Cerebellar cortex (tissue), 1 donor: ENCODE measurements at places on chromosomes 6 and 20.

- no peak for DNase-seq
Observed at GRCh38 chr6:166705069-166705468, 78.0 kb upstream of the RPS6KA2 start.

DNA sequence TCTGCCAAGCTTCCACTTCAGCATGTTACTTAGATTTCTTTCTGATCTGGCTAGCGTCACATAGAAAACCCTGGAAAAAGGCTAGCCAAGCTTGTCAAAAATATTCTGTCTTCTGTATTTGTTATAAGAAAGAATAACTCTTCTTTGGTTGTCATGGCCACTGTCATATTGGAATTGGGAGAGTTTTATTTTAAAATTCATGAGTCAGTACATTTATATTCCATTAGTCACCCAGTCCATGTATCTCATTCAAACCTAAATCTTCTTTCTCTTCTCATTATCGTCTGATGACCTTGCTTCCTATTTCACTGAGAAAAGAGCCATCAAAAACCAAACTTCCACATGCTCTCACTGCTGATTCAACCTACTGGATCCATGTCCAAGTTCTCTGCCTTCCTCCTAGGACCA, 65.7 kb downstream of the EPM2A start:
- no peak for DNase-seq

DNA sequence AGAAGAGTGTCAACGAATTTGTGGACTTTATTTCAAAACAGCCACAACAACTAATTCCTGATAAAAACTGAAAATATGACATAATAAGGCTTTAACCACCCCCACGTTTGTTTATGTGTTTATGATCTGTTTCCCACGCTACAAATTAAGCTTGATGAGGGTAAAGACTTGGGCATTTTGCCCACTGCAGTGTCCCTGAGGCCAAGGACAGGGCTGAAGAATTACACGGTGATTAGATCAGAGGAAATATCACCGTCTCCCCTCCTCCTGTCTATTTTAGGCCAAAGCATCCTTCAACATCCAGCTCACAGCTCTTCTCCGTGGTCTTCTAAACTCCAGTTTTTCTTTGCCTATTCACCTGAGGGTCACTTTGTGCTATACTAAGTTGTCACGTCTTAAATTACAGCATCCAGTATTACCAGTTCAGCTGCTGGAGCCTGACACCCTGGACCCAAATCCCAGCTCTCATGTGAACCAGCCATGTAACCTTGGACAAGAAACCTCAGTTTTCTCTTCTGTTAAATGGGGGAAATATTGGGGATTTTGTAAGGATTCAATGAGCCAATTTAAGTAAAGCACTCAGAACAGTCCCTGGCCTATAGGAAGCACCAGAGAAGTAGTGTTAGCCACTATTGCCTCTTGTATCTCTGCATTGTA, 15.2 kb upstream of the ARFGEF2 start:
- DNase-seq: no peak

DNA sequence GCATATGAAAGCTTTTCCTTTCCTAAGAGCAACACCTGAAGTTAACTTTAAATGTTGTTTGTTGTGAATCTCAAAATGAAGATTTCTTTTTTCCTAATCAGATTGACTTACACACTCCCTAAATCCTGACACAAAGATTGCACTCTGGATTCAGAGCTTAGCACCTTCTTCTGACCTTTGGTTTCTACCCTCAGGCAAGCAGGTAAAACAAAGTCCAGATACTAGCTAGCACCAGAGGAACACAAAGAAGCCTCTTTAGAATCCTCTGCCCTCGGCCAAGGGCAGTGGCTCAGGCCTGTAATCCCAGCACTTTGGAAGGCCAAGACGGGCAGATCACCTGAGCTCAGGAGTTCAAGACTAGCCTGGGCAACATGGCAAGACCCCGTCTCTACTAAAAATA, 14.5 kb downstream of the SERAC1 start:
- no peak for DNase-seq

DNA sequence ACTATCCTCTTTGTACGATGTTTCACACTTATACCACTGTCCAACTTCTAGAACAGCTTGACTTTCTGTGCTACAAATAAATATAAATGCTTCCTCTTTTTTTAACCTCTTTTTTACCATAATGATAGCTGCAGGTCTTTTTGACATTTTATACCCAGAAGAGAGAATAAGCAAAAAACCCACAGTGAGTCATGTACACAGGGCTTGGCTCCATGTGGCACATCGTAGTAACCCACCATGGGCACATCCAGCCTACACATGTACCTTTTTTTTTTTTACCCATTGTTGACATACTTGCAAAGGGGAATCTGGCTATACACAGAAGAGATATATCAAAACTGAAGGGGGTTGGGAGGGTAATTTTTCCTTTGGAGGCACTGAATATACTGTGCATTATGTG, 59.5 kb upstream of the RSPO3 start:
- no peak for DNase-seq

GRCh38 chr20:57958050-57958420, 248.2 kb upstream of the PMEPA1 start:
- DNase-seq: no peak
